NCI-H187 (cell line): ENCODE measurements at places on chromosomes 3 and 15.

GRCh38 chr3:33364531-33365128 is 75.6 kb downstream of the UBP1 start:
- DNase-seq, result no peak

DNA sequence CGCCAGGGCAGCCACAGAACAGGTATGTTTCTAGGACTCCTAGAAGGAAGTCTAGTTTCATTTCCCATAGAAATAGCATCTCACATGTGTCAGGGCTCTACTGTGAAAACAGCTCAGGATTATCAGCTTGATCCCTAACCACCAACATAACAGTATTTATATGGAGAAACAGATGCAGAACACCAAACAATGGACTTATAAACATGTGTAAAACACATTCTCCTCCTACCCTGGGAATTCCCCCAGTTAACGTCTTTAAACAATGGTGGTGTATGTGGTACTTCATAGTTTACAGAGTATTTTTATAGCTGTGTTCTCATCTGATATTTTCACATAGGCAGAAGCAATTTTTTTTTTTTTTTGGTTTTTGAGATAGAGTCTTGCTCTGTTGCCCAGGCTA is 9.7 kb downstream of the TNFSF10 start:
- DNase-seq, result no peak

DNA sequence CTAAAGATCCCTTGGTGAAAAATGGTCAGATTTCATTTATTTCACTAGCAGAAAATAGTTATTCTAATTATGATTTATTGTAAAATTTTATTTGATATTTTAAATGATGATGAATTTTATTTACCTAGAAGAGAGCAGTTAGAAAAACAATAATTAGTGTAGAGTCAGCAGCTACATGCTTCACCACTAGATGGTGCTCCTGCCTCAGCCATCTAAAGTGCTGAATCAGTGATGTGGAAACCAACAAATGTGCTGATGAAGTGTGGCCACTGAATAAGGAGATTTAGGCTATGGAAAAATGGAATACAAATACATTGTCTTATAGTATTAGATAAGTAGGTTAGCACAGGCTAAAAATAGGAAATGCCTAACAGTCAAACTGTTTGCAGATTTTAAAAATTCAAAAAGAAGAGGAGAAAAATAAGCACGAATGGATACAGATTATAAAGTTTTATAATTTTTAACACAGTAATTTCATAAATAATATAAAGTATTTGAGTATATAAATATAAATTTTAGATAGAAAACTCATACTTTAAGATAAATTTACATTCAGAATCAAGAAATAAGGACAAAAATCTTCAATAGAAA is 109.8 kb downstream of the PPP2R3A start:
- peak; percentile 38 for DNase-seq

DNA sequence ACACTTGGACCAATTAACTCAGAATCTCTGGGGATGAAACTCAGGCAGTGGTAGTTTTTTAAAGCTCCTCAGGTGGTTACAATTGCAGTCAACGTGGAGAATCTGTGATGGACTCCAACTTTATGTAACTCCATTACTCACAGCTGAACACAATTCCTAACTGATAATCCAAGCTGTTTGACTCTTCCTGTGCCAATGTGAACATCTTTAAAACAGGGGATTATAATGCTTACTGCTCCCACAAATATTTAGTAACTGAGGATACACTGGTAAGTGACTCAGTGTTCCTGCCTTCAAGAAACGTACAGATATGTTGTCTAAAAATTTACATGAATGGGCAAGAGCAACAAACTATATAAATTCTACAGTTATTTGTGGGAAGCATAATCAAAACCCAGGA is 85.6 kb downstream of the OSBPL10 start:
- no peak for DNase-seq

GRCh38 chr15:27731776-27732175 is 367.3 kb downstream of the OCA2 start:
- DNase-seq, result no peak

- no peak for DNase-seq
Measured at GRCh38 chr3:75193797-75194196, 470.3 kb upstream of the FRG2C start.

DNA sequence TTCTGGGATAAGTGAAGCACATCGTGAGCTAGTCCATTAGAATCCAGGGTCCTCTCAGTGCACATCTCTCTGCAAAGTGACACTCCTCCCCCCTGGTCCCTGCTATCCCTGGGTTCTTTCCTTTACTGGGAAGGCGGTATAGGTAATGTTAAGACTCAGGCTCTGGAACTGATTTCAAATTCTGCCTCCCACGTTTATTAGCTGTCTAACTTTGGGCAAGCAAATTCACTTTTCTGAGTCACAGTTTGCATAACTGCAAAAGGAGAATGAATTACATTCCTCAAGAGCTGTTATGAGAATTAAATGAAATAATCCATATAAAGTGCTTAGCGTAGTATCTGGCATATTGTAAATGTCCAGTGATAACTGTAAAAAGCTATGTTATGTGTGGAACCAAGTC is 168.1 kb upstream of the LRRN1 start:
- no peak for DNase-seq
